ENCODE measurements at places on chromosomes 3 and 15.

DNA sequence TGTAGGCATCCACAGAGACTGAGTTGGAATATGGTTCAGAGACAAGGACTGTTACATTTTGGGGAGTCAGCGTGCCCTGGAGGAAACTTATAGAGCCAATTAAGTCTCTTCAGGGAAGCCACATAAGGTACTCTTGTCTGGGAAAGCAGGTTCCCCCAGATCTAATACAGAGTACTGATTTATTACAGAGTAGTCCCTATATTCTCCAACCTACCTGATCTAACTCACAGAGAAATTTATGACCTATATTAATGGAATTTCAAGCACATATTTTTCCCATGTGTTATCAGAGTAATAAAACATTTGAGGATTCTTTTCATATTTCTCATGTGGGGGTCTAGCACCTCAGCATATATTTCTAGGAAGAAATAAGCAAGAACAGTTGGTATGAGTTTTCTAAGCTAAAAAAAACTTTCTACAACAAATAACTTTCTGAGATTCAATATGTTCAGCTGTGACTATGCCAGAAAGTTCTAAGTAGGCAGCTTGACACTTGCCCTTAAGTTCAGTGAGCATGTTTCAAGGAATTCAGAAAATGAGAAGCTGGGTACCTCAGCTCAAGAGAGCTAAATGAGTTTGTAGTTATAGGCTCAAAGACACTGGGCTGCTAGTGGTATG is 75.3 kb upstream of the COL8A1 start:
- no peak for DNase-seq

DNA sequence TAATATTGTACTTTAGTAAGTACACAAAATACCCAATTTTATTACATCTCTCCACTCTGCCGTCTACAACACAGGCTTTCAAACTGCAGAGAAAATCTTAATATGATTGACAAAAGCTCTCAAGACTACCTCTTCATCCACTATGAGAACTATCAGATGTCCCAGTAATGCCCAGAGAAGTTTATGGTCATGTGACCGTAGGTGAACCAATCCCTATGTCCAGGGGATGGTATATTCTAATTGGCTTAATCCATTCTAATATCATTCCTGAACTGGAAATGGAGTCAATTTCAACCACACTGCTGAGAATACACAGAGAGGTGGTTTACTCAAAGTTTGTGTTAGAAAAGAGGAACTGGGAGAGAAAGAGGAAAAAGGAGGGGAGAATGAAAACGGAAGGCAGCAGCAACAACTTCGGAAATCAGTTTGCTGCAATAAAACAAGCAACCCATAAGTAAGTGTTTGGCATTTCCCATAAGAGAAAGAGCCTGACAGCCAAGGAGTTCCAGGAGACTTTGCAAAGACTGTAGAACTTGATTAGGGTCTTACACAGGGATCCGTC is 7.3 kb downstream of the SST start:
- DNase-seq: no peak

- no peak for DNase-seq
Observed at GRCh38 chr3:54299169-54299935, 177.0 kb downstream of the CACNA2D3 start.

GRCh38 chr3:114319453-114319852 is 25.6 kb downstream of the TIGIT start:
- DNase-seq: peak; percentile 5

DNA sequence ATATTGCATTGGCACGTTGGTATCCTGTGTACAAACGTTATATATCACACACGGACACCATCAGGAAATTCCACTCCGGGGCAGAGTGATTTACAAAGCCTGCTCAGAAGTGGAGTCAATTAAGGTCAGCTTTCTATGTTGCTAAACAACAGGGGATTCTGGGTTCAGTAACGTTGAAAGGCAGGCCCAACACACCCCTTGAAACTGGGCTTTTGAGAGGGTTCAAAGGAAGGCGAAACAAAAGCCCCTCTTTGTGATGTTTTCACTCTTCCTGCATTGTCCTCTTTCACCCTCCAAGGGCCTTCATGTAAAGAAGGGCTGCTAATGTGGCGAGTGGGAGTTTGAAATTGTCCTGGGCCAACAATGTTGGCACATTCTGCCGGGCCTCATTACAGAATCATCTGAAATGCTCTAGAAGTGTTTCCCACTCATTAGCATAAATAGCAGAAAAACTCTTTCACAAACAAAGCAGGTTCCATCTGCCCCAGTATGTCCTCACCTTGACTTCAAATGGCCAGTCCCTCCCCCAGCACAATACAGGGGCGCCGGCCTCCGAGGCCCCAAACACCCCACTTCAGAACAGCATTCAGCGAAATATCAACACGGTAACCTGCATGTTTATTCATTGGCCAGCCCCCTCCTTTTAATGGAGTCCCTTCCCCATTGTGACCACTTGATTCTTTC is 76.4 kb downstream of the HES1 start:
- no peak for DNase-seq

DNA sequence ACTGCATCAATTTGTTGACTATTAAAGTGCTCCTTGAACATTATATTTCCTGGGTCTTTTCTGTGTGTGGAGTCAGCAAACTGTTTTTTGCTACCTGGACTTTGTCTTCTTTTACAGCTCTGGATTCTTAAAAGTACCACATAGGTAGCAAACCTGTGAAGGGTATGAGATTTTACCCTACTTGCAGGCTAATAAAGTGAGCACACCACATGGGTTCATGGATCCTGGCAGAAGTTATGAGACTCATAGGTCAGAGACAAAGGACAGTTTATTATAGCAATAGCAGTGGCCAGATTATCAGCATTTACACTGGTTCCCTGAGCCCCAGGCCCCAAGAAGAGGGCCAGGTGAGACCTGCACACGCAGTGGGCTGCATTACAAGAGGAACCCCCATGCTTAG is 8.0 kb upstream of the SACM1L start:
- DNase-seq: no peak

GRCh38 chr15:56344336-56344735 is 20.9 kb upstream of the TEX9 start:
- DNase-seq: no peak

- DNase-seq: no peak
Observed at GRCh38 chr3:107644631-107645030, 121.9 kb downstream of the BBX start.

GRCh38 chr3:24225385-24225950 is 269.2 kb downstream of the THRB start:
- DNase-seq: no peak

DNA sequence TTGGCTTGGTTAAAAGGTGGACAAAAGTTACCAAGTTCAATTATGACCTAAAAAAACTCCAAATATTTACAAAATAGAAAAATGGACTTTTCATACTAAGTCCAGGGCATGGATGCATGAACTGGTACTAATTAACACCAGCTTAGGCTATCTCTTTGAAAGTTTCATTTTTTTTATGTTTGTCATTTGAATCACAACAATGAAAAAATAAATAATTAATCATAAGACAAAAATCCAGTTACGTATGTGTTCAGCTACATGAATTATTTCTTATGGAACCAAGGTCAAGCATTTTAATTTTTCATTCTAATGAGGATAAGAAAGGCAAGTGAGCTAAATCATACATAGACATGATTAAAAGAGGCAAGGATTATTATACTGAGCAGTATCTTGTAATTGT is 23.7 kb upstream of the STRIT1 start:
- no peak for DNase-seq

DNA sequence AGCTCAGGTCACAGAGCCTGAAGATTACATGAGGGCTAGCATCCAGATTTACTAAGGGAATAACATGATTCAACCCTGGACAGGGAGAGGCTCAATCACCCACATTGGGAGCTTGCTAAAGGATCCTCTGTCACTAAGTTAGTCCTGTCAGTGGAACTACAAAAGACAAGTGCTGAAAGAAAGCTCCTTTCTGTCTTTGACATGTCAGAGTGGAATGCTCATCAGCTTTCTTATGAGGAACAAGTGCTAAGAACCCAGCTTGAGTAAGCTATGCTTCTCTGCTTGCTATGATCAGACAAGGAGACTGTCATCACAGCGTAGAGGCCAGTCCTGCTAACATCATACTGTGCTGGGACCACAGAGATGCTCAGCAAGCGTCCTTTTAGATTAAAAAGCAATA is 74.5 kb downstream of the MB21D2 start:
- DNase-seq: no peak

All from NCI-H748 treated with DMSO at 0.1 percent for 48 hours (cell line).